ENCODE measurements at places on chromosomes 13 and 19.

DNA sequence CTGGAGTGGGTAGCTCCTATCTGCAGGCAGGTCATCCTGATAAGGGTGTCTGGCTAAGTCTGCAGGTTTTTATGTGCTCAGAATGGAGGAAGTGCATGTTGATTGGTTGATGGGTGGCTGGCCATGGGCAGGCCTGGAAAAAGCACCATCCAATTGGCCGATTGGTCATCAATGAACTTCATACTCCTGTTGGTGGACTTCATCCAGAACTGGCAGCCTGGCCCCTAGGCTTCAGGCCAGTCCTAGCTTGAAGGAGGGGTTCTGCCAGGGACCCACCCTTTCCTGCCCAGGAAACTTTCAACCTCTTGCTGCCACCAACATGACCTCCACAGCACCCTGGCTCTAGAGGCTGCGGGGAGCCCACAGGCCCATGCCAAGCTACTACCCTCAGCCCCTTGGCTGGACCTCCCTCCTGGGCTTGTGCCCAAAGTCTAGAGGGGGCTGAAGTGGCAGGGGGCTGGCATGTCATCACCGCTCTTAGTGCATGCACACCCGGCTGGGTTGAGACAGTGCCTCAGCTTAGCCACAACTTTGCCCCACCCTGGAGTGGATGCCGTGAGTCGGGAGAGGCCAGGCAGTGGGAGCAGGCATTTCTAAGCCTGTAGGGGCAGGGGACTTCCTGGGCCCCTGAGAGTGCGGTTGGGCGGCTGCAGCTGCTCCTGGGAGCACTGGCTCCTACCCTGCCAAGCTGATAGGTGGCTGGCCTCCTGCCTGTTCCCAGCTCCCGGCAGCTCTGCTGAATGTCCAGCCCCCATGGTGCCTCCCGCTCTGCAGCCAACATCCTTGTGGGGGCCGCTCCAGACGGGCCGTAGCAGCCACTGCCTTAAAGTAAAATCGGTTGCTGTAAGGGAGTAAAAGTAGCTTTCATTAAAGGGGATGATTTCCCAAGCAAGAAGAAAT is 13.2 kb downstream of the DNAJC15 start:
- peak overlapping the region; percentile 7 for H3K4me3 ChIP-seq
- no peaks in the 10 kb centered on the region for H3K36me3 ChIP-seq
- no peaks in the 10 kb centered on the region for H3K27me3 ChIP-seq
- no peak for DNase-seq

DNA sequence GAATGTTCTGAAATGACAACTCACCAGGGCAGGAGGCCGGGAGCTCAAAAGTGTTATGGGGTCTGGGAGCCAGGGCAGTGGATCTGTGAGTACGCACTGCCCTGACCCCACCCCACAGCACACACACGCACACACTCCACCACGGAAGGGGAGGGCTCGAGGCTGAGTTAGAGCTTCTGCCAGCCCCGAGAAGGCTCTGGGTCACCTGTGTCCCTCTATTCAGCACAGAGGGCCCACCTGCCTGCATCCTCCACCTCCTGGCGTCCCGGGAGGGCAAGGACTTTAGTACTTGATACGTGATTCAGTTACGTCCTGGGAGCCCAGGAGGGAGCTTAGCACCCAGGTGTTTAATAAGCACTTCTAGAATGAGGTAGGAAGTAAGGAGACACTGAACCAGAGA is 190.0 kb upstream of the GPR12 start:
- H3K36me3 ChIP-seq, result no peaks in the 10 kb centered on the region
- no peak overlapping the region for H3K4me3 ChIP-seq
- no peaks in the 10 kb centered on the region for H3K4me1 ChIP-seq

DNA sequence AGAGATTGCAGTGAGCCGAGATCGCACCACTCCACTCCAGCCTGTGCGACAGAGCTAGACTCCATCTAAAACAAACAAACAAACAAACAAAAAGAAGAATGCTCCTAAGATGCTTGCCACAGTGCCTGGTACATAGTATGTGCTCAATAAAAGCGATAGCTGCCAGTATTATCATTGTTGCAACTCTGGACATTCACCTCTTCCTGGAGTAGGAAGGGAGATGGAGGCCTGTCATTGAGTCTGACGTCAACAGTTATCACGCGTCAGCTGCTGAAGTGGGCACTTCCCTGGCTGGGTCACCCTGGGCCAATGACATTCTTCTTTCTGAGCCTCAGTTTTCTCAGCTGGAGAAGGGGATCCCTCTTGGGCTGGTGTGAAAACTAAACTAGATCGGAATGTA is 4.2 kb upstream of the PLAUR start:
- no peaks in the 10 kb centered on the region for H3K27me3 ChIP-seq
- H3K4me3 ChIP-seq, result no peak overlapping the region

- no peak overlapping the region for H3K4me3 ChIP-seq
- DNase-seq, result no peak
- H3K36me3 ChIP-seq, result peaks cover 65% of the 10 kb centered on the region
- no peak overlapping the region for H3K27ac ChIP-seq
These were observed 9.9 kb upstream of the GP6 start for GRCh38 chr19:55047951-55048350.

- H3K27ac ChIP-seq, result no peak overlapping the region
- no peaks in the 10 kb centered on the region for H3K36me3 ChIP-seq
- no peaks in the 10 kb centered on the region for H3K27me3 ChIP-seq
These were observed 28.2 kb downstream of the GPC6 start for GRCh38 chr13:93254775-93255174.
